ENCODE measurements at places on chromosomes 11 and 22.
A peak's percentile ranks its signal among the peaks of the same experiment; 100 is the strongest.

DNA sequence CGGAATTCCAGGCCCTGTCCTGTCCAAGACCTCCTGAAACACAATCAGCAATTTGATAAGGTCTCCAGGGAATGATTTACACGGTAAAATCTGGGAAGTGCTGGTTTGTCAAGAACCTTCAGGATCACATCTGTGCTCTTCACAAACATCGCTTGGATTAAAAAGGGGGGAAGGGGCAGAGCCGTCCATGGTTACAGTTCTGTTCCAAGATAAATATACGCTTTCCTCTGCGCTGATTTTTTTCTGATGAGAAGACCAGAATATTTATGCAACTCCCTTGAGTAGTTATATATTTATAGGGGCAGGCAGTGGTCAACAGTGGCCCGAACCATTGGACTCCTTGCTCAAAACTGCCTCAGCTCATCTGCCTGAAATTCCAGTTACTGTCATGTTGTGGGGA lies 9.2 kb upstream of the APOL5 start:
- H3K27me3 ChIP-seq: no peaks in the 10 kb centered on the region
- H3K4me1 ChIP-seq: no peaks in the 10 kb centered on the region
- H3K27ac ChIP-seq: no peak overlapping the region
- H3K36me3 ChIP-seq: no peaks in the 10 kb centered on the region

DNA sequence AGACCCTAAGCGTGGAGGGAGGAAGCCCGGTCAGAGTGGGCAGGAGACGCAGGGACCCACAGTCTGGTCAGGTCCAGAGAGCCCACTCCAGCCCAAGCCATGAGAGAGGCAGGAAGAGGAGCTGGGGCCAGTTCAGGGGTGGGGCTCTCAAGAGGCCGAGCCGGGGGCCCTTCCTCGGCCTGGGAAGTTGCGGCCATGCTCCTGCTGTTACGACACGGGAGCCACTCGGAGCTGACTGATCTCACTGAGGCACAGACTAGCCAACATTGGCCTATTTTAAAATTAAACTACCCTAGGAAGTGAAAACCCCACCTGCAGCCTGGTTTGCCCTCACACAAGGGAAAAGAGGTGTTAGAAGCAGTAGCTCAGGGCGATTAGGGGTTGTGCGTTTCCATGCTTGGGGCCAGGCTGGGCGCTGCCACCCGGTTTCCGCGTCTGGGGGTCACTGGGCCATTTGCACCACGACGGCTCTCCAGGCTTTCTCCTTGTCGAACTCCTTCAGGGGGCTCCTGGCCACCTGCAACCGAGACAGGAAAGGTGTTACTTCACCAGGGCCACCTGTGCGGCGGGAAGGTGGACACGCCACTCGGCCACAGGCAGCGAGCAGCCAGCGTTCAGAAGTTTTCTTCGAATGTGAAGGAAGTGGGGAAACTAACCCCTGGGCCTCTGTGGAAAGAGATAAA lies 3.2 kb upstream of the TTLL8 start:
- H3K27ac ChIP-seq: no peak overlapping the region
- DNase-seq: no peak
- H3K4me1 ChIP-seq: peaks cover 21% of the 10 kb centered on the region
- peaks cover 8% of the 10 kb centered on the region for H3K27me3 ChIP-seq
- H3K4me3 ChIP-seq: no peak overlapping the region

DNA sequence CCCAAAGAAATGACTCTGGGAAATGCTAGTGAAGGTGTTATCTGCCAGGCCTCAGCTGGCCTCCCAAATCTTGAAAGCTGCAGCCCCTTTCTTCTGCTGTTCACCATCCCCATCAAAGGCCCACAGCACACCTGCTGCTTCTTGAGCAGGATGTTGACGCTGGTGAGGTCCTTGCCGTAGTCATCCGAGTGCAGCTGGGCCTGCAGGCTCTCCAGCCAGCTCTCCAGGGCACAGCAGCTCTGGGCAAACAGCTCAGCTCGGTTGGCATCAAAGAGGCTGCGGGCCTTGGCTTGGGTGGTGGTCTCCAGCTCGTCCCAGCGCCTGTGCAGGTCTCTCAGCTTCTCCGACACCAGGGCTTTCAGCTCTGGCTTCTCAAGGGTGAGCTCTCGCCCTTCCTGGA lies 18.5 kb upstream of the RBM4B start:
- no peak overlapping the region for H3K4me3 ChIP-seq
- DNase-seq: no peak
- no peaks in the 10 kb centered on the region for H3K27me3 ChIP-seq
- no peak overlapping the region for H3K27ac ChIP-seq
- H3K4me1 ChIP-seq: no peaks in the 10 kb centered on the region

DNA sequence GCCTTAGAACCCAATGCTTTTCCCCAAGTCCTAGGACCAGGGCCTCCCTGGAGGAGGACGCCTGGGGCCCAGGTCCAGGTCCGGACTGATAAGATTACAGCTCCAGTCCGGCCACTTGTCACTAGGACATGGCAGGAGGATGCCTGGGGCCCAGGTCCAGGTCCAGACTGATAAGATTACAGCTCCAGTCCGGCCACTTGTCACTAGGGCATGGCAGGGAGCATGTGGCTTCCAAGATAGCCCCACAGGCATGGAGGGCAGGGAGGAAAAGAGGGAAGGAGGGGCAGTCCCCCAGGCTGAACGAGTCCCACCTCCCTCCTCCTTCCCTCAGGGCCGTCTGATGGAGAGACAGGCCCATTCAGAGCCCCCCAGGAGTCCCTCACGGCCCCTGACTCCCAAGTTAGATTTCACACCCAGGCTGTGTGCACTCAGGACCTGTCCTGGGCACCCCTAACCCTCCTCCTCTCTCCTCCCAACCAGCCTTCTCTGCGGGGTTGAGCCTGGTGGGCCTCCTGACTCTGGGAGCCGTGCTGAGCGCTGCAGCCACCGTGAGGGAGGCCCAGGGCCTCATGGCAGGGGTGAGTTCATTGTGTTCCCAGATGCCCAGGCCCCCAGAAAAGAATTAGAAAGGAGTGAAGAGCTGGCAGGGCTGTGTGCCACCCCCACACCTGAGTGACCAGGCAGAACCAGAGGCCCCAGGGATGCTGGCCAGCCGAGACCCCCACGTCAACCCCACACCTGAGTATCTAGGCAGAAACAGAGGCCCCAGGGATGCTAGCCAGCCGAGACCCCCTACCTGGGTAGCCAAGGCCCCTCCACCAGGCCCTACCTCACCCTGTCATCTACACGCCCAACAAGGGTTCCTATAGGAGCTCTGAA lies 2.1 kb downstream of the TSPAN32 start:
- peak; percentile 79 for DNase-seq
- H3K27ac ChIP-seq: peak overlapping the region; percentile 59
- H3K36me3 ChIP-seq: no peaks in the 10 kb centered on the region
- H3K4me3 ChIP-seq: no peak overlapping the region
- peaks cover 69% of the 10 kb centered on the region for H3K4me1 ChIP-seq

- peak; percentile 85 for DNase-seq
- no peak overlapping the region for H3K4me3 ChIP-seq
- no peaks in the 10 kb centered on the region for H3K27me3 ChIP-seq
- peaks cover 59% of the 10 kb centered on the region for H3K4me1 ChIP-seq
- no peak overlapping the region for H3K27ac ChIP-seq
- peaks cover 42% of the 10 kb centered on the region for H3K36me3 ChIP-seq
These were observed 2.3 kb downstream of the CASTOR1 start for GRCh38 chr22:30286813-30287647.

- H3K27ac ChIP-seq: no peak overlapping the region
These were observed 173.5 kb upstream of the CTSC start for GRCh38 chr11:88511006-88511405.

- H3K4me1 ChIP-seq: peaks cover 63% of the 10 kb centered on the region
- H3K27me3 ChIP-seq: no peaks in the 10 kb centered on the region
- DNase-seq: no peak
- peaks cover 39% of the 10 kb centered on the region for H3K36me3 ChIP-seq
These were observed 1.6 kb downstream of the CAPN1 start for GRCh38 chr11:65183201-65183891.

GRCh38 chr11:117744471-117745150 lies 52.4 kb downstream of the DSCAML1 start:
- no peak for DNase-seq
- peaks cover 19% of the 10 kb centered on the region for H3K27me3 ChIP-seq
- no peaks in the 10 kb centered on the region for H3K4me1 ChIP-seq
- H3K4me3 ChIP-seq: no peak overlapping the region
- H3K36me3 ChIP-seq: no peaks in the 10 kb centered on the region
- H3K27ac ChIP-seq: no peak overlapping the region

DNA sequence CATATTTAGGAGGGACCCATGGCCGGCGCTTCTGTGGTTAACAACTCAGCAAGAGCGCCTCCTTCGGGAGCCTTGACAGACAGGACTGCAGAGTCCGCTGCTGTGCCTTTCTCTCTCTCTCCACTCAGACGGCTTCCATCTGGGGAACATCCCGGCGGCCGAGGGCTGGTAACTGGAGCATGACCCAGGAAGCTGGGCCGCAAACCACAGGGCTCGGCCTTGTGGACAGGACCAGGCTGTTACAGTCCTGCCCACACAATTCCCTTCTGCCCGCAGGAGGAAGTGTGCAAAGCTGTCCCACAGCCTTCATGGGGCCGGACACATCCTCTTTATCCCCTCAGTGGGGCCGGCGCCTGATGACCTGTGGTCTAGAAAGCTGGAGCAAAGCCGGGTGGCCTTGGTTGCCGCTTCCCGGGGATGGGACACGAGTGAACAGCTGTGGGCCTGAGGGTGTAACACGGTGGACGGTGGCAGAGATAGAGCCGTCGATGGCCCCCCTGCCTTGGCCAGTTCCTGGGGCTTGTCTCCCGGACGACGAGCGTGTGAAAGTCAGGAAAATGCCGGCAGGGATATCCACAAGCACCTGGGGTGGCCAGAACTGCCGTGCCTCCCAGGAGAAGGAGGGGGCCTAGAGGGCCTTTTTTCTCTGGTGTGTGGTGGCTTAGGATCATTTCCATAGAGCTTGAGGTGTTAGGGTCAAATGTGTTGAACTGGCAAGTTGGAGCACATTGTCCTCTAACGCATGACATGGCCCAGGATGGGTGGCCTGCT lies 50.1 kb downstream of the FBLN1 start:
- peaks cover 4% of the 10 kb centered on the region for H3K36me3 ChIP-seq
- peak; percentile 75 for DNase-seq

DNA sequence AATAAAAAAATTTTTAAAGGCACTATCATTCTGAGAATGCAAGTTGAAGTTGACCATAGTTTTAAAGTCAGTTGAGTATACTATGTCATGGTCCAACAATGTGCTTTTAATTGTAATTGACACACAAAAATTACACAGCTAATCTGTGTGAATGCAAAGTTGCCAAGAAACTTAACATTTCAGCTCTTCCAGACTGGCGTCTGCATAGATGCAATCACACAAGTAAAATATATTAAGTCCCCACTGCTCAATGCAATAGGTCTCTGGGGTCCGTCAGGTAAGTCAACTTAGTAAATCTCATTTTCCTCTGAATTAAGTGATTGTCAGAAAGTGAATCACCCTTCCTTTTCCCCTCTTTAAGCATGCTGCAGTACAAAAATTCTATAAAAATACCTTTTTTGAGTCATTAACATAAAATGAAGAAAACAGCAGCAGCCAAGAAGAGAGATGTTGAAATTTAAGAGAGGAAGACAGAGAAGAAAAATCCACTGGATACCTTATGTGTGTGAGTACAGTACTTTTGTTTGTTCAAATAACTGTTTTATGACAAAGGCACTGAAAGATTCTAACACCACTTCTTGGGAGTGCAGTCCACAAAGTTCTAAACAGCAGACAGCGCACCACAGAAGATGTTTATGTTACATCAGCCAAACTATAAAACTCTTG lies 5.1 kb downstream of the FZD4 start:
- H3K27me3 ChIP-seq: no peaks in the 10 kb centered on the region
- peaks cover 5% of the 10 kb centered on the region for H3K36me3 ChIP-seq
- peak overlapping the region; percentile 34 for H3K27ac ChIP-seq
- H3K4me3 ChIP-seq: peak overlapping the region; percentile 97
- DNase-seq: no peak

GRCh38 chr11:120912504-120912903 lies 111.4 kb upstream of the TBCEL start:
- H3K27me3 ChIP-seq: no peaks in the 10 kb centered on the region
- H3K4me3 ChIP-seq: no peak overlapping the region
- H3K36me3 ChIP-seq: no peaks in the 10 kb centered on the region
- no peak overlapping the region for H3K27ac ChIP-seq

All from stomach (tissue), 19 donors.